ENCODE measurements at places on chromosomes 6 and 20.

DNA sequence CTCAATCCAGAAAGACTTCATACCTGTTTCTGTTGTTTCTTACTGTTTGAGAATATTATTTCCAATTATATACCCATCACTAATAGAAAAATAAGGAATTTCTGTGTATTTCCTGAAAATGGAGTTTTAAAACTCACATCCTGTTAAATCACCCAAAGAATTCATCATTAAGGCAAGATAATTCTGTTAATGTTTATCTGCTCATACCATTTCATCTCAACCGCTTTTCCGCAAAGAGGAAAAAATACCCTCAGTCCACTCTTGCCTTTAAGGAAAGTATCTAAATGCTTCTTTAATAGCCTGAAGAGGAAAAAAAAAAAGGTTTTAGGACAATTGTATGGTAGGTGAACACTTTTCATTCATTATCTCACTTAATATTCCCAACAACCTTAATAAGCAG, 7.3 kb downstream of the TPMT start:
- no peak for ATAC-seq

- ATAC-seq, result no peak
Observed at GRCh38 chr20:57625181-57625958, 5.1 kb upstream of the ZBP1 start.

- ATAC-seq, result no peak
Observed at GRCh38 chr20:63312690-63313348, 19.8 kb downstream of the COL20A1 start.

DNA sequence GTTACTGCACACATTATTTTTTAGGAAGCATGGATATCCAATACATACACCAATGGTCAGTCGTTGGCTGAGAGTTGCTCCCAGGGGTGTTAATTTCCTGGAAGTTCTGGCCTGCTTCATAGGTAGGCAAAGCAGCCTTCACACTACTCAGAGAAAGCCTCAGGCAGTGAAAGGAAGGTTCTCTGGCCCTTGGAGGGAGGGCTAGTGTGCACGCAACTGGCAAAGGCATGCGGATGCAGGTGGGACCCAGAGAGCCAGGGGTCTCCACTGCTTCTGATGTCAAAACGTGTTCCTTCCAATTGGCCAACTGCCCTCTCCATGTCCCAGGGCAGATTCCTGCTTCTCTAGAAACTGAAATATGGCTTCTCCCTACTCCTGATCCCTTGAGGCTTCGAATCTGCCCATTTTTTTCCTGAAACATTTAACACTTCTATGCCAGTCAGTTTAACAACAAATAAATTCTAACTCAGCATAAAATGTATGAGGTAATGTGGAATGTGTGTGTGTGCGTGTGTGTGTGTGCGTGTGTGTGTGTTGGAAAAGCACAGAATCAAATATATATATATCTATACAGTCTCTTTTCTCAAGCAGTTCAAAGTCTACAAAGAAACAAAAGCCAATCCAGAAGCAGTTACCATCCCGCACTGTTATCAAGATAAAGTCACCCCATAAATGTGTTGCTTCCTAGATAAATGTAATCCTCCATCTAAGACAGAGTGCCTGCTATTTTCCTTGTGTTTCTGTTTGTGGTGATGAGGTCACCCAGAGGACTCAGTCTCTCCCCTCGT, 94.0 kb upstream of the HIVEP1 start:
- ATAC-seq, result peak; percentile 32

DNA sequence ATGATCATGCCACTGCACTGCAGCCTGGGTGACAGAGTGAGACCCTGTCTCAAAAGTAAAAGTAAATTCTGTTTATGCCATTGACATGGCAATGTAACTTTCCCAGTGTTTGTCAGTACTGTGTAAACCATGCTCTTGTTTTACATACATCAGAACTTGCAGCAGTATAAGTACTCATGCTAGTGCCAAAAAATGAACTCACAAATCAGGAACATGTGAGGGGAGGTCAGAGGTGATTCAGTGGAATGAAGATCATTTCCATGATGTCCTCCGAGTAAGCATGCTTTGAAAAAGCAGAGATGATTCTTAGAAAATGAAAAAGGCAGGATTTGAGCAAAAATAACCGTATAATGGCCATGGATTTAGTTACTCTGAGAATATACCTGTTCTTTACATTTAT, 81.9 kb downstream of the ANKS1A start:
- ATAC-seq, result no peak

DNA sequence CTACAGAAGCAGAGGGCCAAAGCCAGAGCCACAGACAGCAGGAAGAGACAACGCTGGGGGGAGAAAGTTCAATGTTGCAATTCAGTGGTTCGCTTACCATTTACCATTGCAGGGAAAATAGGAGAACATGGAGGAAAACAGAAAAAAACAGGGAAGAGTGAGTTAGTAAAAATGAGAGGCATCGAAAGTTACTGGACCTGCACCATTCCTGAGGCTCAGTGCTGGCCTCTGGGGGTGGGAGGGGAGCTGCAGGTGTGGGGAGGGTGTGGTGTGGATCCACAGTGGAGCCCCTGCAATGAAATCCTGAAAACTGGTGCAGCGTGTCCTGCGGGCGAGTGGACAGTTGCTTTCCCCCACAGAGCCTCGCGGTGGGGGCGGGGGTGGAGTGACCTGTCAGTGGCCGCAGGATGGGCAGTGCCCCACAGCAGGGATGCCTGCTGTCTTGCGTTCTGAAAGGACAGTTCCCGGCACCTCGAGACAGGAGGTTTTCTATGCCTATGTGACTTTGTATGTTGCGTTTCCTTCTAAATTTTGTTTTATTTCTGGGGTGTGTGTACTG, 5.7 kb downstream of the TMEM181 start:
- no peak for ATAC-seq

Data from gastroesophageal sphincter (tissue), 4 donors.